ENCODE measurements at places on chromosomes 2 and 18. TPM values are rescaled to one million over a fixed set of nuclear protein-coding genes. Genes with fewer than 3 reads are reported as not detected.
A peak's percentile ranks its signal among the peaks of the same experiment; 100 is the strongest.

ACOXL gene
- not detected for total RNA-seq

DNA sequence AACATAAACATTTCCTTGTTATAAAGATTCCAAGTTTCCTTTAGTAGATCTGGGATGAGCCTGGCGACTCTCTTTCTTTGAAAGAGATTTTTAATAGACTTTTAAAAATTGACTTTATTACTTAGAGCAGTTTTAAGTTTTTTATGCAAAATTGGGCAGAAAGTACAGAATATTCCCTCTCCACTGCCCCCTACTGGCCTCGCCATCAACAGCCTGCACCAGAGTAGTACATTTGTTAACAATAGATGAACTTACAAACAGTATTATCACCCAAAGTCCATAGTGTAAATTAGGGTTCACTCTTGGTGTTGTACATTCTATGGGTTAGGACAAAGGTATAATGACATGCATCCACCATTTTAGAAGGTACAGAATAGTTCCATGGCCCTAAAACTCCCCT, 3.9 kb downstream of the MAP3K19 start:
- no peak for DNase-seq

- DNase-seq: peak; percentile 15
These were observed 137.1 kb downstream of the LTBP1 start for GRCh38 chr2:33083699-33084387.

CYP27C1 gene
- 1.5 TPM for total RNA-seq

TMEFF2 gene
- not detected for total RNA-seq

DNA sequence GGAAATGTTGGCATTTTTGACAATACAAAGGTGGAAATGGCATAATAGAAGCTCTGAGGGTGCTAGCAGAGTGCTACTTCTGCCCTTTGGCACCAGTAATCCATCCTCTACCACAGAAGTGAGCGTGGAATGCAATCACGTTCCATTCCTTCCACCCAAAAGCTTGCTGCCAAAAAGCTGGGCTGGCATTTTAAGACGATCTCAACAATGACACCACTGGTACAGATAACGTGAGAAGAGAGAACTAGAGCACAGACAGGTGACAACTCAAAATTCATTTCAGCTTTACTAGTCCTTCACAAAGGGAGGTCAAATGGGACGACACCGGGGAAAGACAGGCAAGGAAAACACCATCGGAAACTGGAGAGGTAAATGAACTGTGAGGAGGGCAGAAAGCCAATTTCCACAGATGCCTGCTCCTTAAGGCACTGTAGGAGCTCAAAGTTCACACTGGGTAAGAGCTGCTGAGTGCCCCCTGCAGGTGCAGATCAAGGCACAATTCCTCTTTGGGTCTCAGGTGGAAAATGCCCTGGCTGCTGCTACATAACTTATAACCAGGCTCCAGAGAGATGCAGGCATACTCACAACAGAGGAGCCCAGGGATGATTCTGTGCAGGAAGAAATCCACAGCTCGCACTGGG, 50.7 kb upstream of the RNU4ATAC start:
- peak; percentile 86 for DNase-seq

COPS8 gene
- total RNA-seq: 108 TPM

ASAP2 gene
- 59.4 TPM for total RNA-seq

RIT2 gene
- total RNA-seq: not detected

DNA sequence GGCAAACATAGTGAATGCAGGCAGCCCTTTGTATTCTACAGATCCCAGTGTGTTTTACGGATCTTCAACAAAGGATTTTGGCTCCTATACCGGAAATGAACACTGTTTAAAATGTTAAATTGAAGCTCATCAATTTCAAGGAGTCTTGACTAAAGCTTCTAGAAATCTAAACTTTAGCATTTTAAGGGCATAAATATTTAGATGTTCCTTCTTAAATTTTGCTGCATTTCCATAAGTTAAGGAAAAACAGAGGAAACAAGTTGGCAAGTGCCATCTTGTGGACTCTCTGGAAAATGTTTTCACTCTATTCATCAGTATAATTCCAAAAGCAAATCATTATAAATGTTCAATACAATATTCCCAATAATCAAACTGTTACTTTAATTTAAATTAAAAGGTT, 19.6 kb downstream of the CHN1 start:
- DNase-seq: peak; percentile 42

All from renal cortical epithelial cell (primary cell).